Cerebellar nuclear complex (tissue), 1 donor: ENCODE measurements at places on chromosomes 16 and 17.

GRCh38 chr16:27529962-27530361 is 19.8 kb downstream of the GTF3C1 start:
- no peak for DNase-seq

- no peak for DNase-seq
Measured at GRCh38 chr16:84618581-84619460, 943 bp upstream of the COTL1 start.

GRCh38 chr16:12426122-12426521 is 377.6 kb downstream of the CPPED1 start:
- no peak for DNase-seq

- no peak for DNase-seq
Measured at GRCh38 chr17:81463506-81463905, 49.1 kb downstream of the ACTG1 start.

DNA sequence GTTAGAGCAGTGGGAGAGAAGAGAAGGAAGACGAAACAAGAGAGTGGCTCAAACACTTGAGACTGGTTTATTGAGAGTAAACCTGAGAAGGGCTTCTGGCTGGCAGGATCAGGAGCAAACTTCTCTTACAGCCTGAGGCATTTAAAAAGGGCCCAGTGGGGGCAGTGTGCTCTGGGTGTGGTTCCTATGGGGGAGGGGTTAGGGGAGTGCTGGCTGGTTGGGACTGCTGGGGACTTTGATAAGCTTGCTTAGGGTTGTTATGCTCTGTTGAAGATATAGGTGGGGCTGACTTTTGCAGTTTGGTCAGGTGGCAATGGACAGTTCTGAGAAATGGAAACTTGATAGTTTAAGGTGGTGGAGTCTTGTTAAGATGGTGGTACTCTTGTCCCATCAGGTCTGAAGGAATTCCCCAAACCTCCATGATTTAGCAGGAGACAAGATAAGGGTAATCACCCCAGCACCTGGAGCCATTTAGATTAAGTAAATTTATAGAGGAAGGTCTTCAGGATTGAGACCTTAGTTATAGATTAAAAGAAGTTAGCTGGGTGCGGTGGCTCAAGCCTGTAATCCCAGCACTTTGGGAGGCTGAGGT is 79.3 kb downstream of the EMP2 start:
- DNase-seq = no peak
